ENCODE measurements at places on chromosomes 6 and 20.
A peak's percentile ranks its signal among the peaks of the same experiment; 100 is the strongest.

DNA sequence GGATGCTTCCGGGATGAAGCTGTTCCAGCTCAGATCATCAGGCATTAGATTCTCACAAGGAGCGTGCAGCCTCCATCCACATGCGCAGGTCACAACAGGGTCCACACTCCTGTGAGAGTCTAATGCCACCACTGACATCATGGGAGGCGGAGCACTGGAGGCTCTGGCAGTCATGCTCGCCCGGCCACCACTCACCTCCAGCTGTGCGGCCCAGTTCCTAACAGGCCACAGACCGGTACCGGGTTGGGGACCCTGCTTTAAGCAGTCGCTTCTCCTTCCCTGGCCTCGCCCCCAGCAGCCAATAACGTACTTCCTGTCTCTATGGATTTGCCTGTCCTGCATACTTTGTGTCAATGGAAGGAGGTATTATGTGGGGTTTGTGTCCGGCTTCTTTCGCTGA, 236.8 kb downstream of the TAF4 start:
- no peak overlapping the region for H3K27ac ChIP-seq
- no peaks in the 10 kb centered on the region for H3K4me1 ChIP-seq
- no peaks in the 10 kb centered on the region for H3K27me3 ChIP-seq
- no peaks in the 10 kb centered on the region for H3K36me3 ChIP-seq
- H3K4me3 ChIP-seq: no peak overlapping the region

GRCh38 chr6:37971711-37972390, 152.3 kb downstream of the ZFAND3 start:
- H3K27ac ChIP-seq: no peak overlapping the region
- H3K36me3 ChIP-seq: no peaks in the 10 kb centered on the region
- H3K27me3 ChIP-seq: no peaks in the 10 kb centered on the region
- peak overlapping the region; percentile 14 for H3K4me3 ChIP-seq

- no peaks in the 10 kb centered on the region for H3K36me3 ChIP-seq
- H3K27ac ChIP-seq: no peak overlapping the region
- no peak for DNase-seq
- peaks cover 2% of the 10 kb centered on the region for H3K27me3 ChIP-seq
- H3K4me1 ChIP-seq: no peaks in the 10 kb centered on the region
These were observed 83.4 kb downstream of the ELOVL4 start for GRCh38 chr6:79864001-79864400.

- no peak overlapping the region for H3K27ac ChIP-seq
- DNase-seq: no peak
- H3K27me3 ChIP-seq: no peaks in the 10 kb centered on the region
- no peak overlapping the region for H3K4me3 ChIP-seq
- H3K4me1 ChIP-seq: no peaks in the 10 kb centered on the region
These were observed 17.5 kb upstream of the CHRNA4 start for GRCh38 chr20:63378626-63379025.

- H3K4me1 ChIP-seq: no peaks in the 10 kb centered on the region
- no peak overlapping the region for H3K4me3 ChIP-seq
- DNase-seq: no peak
- peaks cover 2% of the 10 kb centered on the region for H3K27me3 ChIP-seq
- no peak overlapping the region for H3K27ac ChIP-seq
- no peaks in the 10 kb centered on the region for H3K36me3 ChIP-seq
These were observed 28.1 kb upstream of the MTCL3 start for GRCh38 chr6:127547215-127547614.

GRCh38 chr6:15129887-15130286, 116.0 kb upstream of the JARID2 start:
- H3K36me3 ChIP-seq: no peaks in the 10 kb centered on the region
- H3K4me3 ChIP-seq: no peak overlapping the region
- no peaks in the 10 kb centered on the region for H3K27me3 ChIP-seq
- H3K4me1 ChIP-seq: no peaks in the 10 kb centered on the region
- peak; percentile 67 for DNase-seq

- H3K27me3 ChIP-seq: peaks cover 5% of the 10 kb centered on the region
- H3K4me1 ChIP-seq: peaks cover 29% of the 10 kb centered on the region
- DNase-seq: no peak
- no peak overlapping the region for H3K27ac ChIP-seq
These were observed 191.0 kb downstream of the BACH2 start for GRCh38 chr6:90105506-90106170.

- DNase-seq: no peak
- peaks cover 7% of the 10 kb centered on the region for H3K4me1 ChIP-seq
- peaks cover 7% of the 10 kb centered on the region for H3K27me3 ChIP-seq
- no peaks in the 10 kb centered on the region for H3K36me3 ChIP-seq
- H3K27ac ChIP-seq: no peak overlapping the region
These were observed 1.7 kb downstream of the SLC22A3 start for GRCh38 chr6:160349814-160350350.

DNA sequence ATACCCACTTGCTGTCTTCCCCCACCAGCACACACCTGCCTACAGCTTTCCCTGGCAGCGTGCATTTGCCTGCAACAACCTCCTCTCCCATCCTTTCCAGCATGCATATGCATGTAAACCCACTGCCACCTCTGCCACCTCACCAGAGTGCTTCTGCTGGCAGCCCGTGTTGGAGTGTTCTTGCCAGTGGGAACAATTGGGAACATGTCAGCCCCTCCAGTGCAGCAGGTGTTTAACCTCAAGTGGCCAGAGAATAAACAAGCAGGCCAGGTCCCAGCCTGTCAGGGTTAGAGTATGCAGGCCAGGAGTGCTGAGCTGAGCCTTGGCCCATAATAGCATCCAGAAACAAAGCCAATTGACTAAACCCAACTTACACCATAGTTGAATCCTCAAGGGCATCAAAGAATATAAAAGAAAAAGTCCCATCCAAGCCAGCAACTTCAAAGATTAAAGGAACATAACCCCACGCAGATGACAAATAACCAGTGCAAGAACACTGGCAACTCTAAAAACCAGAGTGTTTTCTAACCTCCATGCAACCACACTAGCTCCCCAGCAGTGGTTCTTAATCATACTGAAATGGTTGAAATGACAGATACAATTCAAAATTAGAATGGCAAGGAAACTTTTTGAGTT, 1212.1 kb upstream of the CITED2 start:
- H3K36me3 ChIP-seq: no peaks in the 10 kb centered on the region
- no peak overlapping the region for H3K27ac ChIP-seq
- DNase-seq: peak; percentile 12
- no peaks in the 10 kb centered on the region for H3K4me1 ChIP-seq
- no peak overlapping the region for H3K4me3 ChIP-seq

DNA sequence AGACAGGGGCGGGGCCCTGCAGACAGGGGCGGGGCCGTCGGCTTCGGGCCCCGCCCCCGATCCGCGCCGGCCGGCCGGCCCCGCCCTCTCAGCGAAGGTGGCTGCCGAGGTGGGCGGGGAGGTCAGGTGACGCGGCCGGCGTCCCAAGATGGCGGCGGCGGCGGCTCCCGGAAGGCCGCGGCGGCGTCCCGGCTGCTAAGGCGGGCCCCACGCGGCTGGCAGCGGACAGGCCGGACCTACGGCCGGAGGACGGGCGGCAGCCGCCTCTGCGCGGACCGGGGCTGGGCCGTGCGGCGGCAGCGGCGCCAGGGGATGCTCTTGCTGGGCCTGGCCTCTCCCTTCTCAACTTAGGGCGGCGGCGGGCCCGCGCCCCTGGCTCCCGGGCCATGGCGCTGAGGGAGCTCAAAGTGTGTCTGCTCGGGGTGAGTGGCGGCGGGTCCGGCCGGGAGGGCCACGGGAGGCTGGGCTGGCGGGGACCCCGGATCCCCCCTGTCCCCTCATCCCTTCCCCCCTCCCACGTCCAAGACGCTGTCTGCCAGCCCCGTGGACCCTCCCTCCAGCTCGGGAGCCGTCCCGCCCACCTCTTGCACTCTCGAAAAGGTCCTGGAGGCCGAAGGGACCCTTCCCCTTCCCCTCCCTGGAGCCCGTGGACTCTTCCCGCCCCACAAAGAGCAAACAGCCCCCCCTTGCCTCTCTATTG, at the start of gene RAB22A:
Gene RAB22A (plus strand): TSS at position 125 of the 700 bp plus-strand sequence. CDS start 262 bp downstream, at position 387.
- peak within 1 kb of the TSS; percentile 98 for H3K27ac ChIP-seq
- H3K27me3 ChIP-seq: no peaks in the 10 kb centered on the region
- peaks cover 16% of the 10 kb centered on the region for H3K36me3 ChIP-seq
- H3K4me1 ChIP-seq: peaks cover 59% of the 10 kb centered on the region
- peak; percentile 86 for DNase-seq

- H3K27me3 ChIP-seq: no peaks in the 10 kb centered on the region
- no peaks in the 10 kb centered on the region for H3K4me1 ChIP-seq
- no peak overlapping the region for H3K27ac ChIP-seq
- no peak overlapping the region for H3K4me3 ChIP-seq
- DNase-seq: no peak
These were observed 51.1 kb downstream of the STAU1 start for GRCh38 chr20:49136817-49137571.

DNA sequence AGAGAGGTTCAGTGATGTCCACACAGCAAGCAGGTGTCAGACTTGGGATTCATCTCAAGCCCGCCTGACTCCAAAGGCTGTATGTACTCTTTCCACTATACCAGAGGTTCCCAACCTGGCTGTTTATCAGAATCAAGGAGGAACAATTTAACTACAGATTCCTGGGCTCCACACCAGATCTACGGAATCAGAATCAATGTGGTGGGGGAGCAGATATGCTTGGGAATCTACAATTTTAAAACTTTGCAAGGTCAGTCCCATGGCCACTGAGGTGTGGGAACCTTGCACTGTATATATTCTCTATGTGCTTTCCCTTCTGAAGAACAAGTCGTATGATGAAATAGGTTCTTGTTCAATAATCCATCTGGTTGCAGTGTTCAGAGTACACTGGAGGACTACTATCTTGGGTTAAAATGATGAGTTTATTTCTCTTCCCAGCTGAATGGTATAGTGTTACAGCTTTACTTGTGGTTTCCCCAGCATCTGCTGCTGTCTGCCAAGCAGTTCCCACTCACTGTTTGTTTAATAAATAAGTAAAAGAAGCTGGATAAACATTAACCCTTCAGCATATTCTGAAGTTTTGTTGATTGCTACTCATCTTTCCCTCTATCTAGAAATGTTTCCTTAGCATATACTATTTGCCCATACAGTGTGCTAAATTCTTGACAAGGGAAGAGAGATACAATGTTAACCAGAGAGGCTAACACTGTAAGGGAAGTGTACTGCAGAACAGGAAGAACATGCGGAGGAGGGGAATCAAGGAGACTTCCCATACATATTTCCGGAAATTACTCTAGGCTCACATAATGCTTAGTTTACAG, 9.9 kb downstream of the TTI1 start:
- no peak overlapping the region for H3K4me3 ChIP-seq
- DNase-seq: no peak
- H3K4me1 ChIP-seq: no peaks in the 10 kb centered on the region
- H3K36me3 ChIP-seq: peaks cover 12% of the 10 kb centered on the region

GRCh38 chr6:1849691-1850090, 240.0 kb downstream of the FOXC1 start:
- no peaks in the 10 kb centered on the region for H3K27me3 ChIP-seq
- H3K4me3 ChIP-seq: no peak overlapping the region
- H3K4me1 ChIP-seq: no peaks in the 10 kb centered on the region
- H3K36me3 ChIP-seq: no peaks in the 10 kb centered on the region
- no peak overlapping the region for H3K27ac ChIP-seq

DNA sequence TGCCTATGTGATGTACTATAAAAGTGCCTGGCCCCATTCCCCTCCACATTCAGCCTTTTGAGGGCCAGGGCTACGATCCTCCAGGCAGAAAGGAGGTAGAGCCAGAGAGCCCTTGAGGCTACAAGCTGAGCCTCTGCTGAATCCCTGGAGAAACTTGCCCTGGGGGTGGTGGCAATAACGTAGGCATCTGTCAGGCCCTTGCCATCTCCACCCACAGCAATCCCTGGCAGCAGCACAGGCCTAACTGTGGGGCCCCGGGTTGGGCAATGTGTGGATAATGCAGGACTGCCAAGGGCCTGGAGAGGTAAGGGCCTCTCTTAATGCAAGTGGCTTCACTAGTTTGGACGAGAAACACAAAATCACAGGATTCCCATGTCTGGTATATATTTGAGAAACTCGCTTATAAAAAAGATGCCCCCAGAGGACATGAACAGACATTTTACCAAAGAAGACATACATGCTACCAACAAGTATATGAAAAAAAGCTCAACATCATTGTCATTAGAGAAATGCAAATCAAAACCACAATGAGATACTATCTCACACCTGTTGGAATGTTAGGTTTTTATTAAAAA, 99.0 kb downstream of the QRSL1 start:
- peaks cover 1% of the 10 kb centered on the region for H3K27me3 ChIP-seq
- DNase-seq: no peak
- H3K4me3 ChIP-seq: no peak overlapping the region
- H3K4me1 ChIP-seq: no peaks in the 10 kb centered on the region
- no peaks in the 10 kb centered on the region for H3K36me3 ChIP-seq
- H3K27ac ChIP-seq: no peak overlapping the region

DNA sequence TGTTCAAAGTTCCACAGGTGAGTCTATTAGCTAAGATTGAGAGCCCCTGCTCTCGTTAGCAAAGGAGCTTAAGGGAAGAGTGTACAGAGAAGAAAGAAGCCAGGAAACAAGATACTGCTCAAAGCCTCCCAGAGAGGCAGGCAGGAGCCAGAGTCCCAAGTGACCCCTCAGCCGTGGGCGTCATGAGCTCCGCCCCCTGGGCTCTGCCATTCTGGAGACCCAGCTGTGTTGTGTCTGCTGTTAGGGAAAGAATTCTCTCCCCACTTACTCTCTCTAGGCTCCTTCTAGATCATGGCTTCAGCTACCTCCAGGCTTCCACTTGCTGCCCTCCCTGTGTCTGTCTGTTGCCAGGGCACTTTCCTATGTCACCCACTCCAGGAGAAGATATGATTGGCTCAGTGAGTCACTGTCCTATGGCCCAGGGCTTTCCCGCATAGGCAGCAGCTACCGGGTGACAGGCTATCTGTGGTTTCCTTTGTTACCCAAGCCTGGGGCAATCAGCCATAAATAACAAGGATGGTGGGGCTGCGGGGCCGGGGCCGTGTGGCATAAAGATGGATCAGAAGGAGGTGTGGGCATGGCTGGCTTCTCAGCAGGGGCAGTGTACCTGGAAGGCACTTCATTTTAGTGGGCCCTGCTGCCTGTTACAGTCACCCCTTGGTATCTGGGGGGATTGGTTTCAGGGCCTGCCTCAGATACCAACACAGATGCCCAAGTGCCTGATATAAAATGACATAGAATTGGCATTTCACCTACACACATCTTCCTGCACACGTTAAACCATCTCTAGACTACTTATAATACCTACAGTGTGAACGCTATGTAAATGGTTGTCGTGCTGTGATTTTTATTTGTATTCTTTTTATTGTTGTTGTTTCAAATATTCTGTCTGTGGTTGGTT, 118.9 kb downstream of the ARMC2 start:
- no peak overlapping the region for H3K4me3 ChIP-seq
- no peaks in the 10 kb centered on the region for H3K27me3 ChIP-seq
- H3K36me3 ChIP-seq: no peaks in the 10 kb centered on the region
- no peaks in the 10 kb centered on the region for H3K4me1 ChIP-seq
- no peak for DNase-seq

DNA sequence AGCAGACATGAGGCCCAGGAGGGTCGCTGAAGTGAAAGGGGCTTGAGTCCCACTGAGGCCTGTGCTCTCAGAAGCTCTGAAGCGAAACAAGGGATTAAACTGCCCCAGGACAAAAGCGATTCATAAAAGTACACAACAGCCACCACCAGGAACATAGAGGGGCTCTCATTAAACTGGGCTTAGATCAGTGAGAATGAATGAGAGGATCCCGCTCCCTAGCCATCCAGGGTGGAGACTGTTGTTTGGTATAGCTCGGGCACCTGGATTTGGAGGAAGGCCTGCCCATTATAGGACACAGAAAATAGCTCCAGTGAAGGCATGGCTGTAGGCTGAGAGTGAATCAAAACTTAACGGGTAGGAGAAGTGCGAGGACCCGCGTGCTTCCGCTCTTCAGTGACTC, 91.6 kb upstream of the TAB2 start:
- H3K27me3 ChIP-seq: no peaks in the 10 kb centered on the region
- no peak for DNase-seq
- no peak overlapping the region for H3K27ac ChIP-seq
